ENCODE measurements at places on chromosomes 11 and 22. TPM values are rescaled to one million over a fixed set of nuclear protein-coding genes. Genes with fewer than 3 reads are reported as not detected.

DNA sequence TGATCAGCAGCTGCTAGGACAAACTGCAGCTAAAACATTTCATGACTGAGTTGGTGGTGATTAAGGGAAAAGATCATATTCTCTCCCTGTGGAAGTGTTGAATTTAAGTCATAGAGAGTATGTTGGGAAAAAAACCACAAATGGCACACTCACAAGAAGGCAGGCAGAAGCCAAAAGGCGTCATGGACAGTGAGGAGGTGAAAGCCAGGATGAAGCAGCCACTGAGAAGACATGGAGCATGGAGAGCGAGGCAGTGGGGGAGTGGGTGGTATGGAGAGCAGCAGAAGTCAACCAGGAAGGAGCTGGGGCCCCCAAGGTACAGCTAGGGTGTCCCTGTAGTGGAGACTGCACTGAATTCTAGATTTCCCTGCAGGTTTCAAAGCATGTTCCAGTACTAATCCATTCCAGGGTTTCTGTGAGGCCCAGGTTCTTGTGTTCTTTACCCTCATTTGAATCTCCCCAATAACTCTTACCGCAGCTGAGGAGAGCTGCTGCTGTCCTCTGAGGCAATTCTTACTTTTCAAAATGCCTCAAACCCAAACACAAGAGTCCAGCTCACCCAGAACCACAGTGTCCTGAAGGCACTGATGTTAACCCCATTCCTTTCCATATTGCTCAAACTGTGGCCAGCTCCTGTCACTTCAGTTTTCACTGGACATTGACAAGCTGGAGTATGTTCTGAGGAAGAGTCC, 191.8 kb upstream of the E2F8 start:
- no peak for DNase-seq

- DNase-seq: no peak
Observed at GRCh38 chr22:20937794-20938671, 20.8 kb downstream of the CRKL start.

- DNase-seq: no peak
Observed at GRCh38 chr11:110580571-110580970, 131.7 kb downstream of the ARHGAP20 start.

- DNase-seq: no peak
Observed at GRCh38 chr11:28679795-28680468, 571.7 kb downstream of the METTL15 start.

GRCh38 chr11:11346303-11346702, 6.7 kb downstream of the CSNK2A3 start:
- DNase-seq: no peak

DNA sequence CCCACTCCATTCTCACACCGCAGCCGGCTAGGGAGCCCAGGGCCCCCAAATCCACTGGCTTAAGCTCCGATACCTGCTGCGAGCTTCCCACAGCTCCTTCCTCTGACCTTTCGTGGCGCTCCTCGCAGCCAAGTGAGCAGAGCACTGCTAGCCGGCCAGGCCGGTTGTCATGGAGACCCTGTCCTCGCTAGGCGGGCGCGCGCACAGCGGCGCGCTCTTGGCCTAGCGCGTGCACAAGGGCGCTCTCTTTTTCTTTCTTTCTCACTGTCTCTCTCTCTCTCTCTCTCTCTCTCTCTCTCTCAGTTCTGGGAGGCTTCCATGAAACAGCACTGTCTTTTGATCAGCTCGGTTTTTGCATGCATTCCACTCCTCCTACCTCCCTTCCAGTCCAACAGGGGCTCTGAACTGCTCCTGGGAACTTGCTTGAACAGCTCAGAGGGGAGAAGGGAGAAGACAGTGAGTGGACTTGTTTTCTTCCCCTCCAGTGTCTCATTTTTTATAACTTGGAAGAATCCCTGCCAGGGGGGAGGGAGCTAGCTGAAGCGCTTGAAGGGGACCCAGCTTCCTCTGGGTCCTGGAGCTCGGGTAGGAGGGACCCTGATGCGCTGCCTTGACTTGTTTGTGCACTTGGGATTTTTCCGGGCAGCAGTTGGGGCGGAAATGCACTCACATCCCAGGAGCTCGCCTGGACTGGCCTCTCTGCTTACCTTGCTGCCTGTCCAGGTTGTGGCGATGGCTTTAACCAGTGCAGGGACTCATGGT, 100.3 kb upstream of the AKIP1 start:
- peak; percentile 88 for DNase-seq

DNA sequence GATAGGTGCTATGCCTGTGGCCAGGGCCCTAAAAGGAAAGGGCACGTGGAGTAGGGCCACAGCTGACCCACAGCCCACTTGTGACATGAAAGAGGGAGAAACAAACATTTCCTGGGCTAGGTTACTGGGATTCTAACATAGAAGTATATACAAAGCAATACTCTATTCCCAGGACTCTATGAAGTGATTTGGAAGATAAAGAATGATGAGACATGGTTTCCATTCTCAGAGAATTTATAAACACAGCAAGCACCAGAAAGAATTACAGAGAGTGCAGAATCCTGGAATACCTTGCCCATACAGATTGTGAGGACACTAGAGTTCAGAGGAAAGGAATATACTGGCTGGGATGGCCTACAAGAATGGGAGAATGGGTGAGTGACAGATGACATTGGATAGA, 86.4 kb downstream of the KIRREL3 start:
- no peak for DNase-seq

Gene SLC7A4
- 5.6 TPM for total RNA-seq

Gene RASSF10
- total RNA-seq: 15.9 TPM

Gene SHISAL1
- total RNA-seq: 3.8 TPM

All from mucosa of gallbladder (tissue), 1 donor.